Activated CD4-positive, alpha-beta T cell treated with anti-CD3 and anti-CD28 coated beads for 4 hours (primary cell): ENCODE measurements at places on chromosomes 7 and 10.
A peak's percentile ranks its signal among the peaks of the same experiment; 100 is the strongest.

DNA sequence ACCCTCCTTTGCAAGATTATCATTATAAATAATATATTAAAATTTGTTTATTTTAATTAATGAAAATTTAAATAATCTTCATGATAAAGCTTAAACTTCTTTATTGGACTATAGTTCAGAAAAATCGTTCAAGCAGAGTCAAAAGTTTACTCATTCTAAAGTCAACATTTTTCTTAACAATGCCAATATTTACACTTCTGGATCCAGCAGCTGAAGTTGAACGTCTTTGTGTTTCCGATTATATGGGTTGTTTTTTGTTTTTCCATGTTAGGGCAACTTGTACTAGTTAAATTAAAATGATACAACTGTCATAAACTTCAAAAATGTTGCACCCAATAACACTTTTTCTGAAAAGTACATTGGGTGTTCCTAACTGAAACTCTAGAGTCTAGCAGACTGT lies 43.8 kb downstream of the GRB10 start:
- DNase-seq: no peak

GRCh38 chr7:18212308-18212707 lies 184.7 kb upstream of the PRPS1L1 start:
- no peak for DNase-seq

DNA sequence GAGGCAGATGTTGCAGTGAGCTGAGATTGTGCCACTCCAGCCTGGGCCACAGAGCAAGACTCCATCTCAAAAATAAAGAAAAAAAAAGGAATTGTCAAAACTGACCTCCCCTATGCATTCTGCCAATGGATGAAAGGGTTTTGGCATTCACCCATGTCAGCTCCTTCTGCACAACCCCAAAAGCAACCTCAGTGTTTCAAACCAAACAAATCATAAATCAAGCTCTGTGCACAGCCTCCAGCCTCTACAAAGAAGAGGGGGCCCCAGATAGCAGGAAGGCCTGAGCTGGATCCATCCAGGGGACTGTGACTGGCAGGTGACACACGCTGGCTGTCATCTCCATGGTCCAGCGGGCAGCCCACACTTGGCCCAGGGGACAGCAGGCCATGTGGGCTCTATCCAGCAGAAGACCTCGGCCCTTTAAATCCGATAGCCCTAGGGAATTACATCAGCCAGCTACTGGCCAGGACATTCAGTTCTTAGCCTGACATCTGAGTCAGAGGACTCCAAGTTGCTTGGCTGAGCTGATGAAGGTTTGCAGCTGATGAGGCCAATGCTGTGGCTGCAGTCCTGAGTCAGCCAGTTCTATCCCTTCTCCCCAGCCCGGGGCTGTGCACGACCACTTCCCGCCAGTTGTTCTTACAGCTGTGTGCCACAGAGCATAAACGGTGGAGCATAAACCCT lies 52.0 kb upstream of the FIGNL1 start:
- no peak for DNase-seq

DNA sequence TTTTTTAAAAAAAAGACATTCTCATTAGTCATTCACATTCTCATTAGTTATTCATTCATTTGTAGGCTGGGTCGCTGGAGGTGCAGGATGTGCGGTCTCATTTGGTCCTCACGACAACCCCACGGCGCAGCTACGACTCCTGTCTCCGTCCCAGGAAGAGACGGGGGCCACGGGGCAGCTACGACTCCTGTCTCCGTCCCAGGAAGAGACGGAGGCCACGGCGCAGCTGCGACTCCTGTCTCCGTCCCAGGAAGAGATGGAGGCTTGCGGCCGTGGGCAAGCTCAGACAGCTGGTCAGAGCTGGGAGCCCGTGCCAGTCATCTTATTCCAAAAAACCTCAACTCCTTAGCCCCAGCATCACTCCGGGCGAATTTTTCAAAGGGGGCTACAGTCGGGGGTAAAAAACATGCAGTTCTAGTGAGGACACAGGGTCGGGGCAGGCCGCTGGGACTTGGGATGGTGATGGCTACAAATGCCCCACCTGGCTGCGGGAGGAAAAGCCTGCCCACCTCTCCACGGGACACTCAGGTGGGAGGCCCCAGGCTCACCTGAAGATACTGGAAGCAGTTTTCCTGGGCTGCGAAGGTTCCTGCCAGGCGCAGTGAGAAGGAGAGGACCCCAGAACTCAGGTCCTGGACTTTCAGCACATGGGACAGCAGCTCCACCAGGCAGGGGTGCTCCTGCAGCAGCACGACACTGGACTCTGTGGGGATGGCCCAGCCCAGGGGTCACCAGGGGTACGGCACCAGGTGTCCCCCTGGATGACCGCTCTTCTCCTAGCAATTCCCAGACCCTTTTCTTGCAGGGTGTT lies 8.3 kb downstream of the BRAT1 start:
- DNase-seq: no peak

GRCh38 chr7:5773661-5774086 lies 7.8 kb downstream of the RNF216 start:
- peak; percentile 57 for DNase-seq
